ENCODE measurements at places on chromosomes 1 and 21.

DNA sequence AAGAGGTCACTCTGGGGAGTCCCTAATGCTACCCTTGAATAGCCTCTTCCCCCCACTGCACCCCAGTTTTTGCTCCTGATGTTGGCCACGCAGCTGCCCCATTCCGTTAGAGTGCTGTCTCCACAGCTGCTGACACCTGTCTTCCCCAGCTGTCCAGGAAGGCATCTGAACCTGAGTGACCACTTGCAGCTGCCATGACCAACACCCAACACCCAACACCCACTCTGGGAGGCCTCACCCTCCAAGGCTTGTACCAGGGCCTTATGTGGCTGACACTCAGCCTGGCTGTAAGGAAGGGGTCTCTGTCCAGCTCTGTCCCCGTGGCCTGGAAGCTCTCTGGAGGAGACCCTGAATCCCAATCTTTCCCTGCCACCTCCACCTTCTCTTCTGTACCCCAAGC, 26.7 kb upstream of the LDLRAP1 start:
- no peak for DNase-seq

- DNase-seq = no peak
Measured at GRCh38 chr21:44946254-44947041, 6.6 kb downstream of the SLX9 start.

DNA sequence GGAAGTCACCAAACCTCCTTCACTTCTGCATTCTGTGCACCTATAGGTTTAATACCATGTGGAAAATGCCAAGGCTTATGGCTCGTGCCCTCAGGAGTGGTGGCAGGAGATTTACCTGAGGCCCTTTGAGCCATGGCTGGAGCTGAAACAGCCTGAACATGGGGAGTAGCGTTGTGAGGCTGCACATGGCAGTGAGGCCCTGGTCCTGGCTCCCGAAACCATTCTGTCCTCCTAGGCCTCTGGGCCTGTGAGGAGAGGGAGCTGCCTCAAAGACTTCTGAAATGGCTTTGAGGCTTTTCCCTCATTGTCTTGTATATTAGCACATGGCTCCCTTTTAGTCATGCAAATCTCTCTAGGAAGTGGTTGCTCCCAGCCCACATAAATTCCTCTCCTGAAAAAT, 20.6 kb downstream of the PTGFR start:
- no peak for DNase-seq

- DNase-seq = peak; percentile 79
Measured at GRCh38 chr1:117838911-117839310, 90.5 kb downstream of the GDAP2 start.

GRCh38 chr1:51331206-51332100, 1.1 kb upstream of the TTC39A start:
- no peak for DNase-seq

DNA sequence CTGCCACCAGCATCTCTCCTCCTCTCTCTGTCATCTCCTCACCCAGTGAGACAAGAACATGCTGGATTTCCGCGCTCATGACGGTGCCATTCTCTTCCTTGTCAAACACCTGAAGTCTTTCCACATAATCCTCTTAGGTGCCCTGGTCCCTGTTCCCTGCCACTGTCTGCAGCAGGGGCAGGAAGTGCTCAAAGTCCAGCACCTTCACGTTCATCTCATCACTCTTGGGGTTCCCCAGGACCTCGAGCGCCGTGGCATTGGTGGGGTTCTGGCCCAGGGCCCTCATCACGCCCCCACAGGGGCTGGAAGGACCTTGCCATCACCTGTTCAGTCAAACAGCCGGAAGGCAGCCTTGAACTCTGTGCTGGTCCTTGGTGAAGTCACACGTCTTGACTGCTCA, 9.1 kb upstream of the AGPAT3 start:
- no peak for DNase-seq

GRCh38 chr1:176341656-176342055, 121.3 kb upstream of the PAPPA2 start:
- no peak for DNase-seq

GRCh38 chr1:198326915-198327314, 170.1 kb downstream of the NEK7 start:
- DNase-seq = no peak

- no peak for DNase-seq
Measured at GRCh38 chr1:66298464-66298863, 235.5 kb upstream of the SGIP1 start.

DNA sequence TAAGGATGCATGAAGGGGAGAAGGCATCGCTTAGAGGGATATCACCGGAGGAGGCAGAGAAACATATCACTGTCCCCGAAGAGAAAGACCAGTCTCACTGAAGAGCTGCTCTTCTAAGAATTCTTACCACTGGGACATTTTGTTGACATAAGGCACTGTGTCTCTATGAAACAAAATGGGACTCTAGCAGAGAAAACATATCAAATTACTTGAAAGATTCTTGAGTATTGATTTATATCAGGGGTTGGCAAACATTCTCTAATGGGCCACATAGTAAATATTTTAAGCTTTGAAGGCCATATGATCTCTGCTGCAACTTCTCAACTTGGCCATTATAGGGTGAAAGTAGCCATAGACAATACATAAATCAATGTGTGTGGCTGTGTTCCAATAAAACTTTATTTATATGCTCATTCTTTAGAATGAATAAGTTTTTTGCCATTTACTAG, 41.0 kb upstream of the GREM2 start:
- no peak for DNase-seq

DNA sequence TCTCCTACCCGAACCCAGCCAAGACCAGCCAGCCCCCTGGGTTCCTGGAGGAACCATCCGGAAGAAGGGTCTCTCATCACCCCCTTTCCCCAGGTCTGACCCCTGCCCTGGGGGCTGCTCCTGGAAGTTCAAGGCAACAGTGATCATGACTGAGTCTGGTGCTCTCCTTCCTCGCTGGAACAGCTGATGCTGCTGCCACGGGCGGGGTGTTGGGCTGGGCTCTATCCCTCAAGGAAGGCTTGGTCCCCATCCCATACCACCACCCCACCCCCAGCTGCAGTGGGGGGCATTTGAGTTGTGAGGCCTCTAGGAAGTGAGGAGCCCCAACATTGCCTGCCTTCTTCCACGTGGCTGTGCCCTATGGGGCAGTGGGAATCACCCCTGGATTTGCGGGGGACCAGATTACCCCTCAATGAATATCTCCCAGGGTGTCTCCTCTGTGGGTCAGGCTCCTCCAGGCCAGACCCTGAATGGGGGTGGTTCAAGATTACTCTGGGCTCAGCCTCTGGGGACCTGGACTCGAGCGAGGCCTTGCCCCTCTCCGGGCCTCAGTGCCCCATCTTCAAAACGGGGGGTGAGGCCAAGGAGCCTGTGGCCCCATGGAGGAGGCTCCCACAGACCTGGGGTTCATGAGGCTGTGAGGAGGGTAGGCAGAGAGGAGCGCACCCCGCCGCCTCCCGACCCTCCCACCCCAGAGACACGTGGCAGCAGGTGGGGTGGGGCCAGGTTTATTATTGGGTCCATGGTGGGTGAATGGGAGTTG, 2.8 kb downstream of the MASP2 start:
- DNase-seq = no peak

DNA sequence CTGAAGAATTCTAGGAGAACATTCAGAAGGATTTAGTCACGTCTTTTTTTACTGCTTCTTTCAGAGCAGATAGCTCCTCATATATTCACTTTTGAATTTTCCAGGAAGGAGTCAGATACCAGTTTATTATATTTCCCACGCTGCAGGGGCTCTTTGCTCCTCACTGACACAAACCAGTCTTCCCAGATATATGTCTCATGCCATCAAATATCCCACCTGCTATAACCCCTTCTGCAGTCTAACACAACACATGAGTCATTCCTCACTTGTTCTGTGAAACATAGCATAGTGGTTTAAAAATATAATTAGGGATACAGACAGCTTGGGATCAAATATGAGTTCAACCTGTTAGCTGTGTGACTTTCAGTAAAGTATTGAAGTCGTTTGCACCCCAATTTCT, 251.7 kb upstream of the DPYD start:
- no peak for DNase-seq

GRCh38 chr21:42308914-42309752, 6.1 kb downstream of the TFF3 start:
- no peak for DNase-seq

DNA sequence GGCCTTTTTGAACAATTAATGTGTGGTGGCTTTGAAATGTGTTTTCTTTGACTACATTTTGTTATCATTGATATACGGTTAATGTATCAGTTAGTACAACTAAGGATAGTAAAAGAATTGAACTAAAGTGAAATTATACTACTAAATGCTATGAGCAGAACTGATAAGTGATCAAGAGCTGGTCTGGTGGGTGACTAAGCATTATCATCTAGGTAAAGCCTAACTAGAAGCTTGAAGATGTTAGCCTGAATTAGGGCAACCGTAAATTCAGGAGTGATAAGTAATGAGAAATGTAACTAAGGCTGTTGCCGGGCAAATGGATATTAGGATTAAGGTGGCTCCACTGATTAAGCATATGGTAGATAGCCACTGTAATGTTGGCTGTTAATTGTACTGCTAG, 16.0 kb upstream of the GCLM start:
- no peak for DNase-seq

DNA sequence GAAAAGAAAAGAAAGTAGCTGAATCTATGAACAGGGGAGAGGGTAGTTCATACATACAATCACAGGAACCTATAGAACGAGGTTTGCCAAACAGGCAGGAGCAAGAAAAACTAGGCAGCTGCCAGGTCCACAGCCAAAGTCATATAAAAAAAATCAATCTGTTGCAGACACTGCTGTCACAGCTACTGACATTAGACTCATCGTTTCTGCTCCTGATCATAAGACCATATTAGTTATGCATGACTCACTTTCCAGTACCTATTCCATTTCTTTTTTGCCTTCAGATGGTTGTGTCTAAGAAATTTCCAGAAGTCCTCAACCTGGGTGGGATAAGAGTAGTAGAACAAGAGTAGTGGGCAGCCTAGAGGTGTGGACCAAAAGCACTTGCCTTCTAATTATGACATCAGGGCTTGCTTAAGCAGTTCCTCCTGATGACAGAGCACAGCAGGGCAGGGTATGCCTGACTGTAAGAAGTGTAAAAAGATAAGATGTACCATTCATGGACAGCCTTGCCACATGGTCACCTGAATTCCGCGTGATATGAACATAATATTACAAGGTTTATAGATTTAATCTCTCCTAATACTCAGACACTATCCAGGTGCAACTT, 323.2 kb upstream of the SGIP1 start:
- DNase-seq = no peak

- no peak for DNase-seq
Measured at GRCh38 chr1:157110003-157110402, 10.4 kb upstream of the ETV3L start.

- peak; percentile 6 for DNase-seq
Measured at GRCh38 chr21:26070822-26071425, 99.6 kb downstream of the APP start.
